ENCODE measurements at places on chromosomes 7 and 10.

DNA sequence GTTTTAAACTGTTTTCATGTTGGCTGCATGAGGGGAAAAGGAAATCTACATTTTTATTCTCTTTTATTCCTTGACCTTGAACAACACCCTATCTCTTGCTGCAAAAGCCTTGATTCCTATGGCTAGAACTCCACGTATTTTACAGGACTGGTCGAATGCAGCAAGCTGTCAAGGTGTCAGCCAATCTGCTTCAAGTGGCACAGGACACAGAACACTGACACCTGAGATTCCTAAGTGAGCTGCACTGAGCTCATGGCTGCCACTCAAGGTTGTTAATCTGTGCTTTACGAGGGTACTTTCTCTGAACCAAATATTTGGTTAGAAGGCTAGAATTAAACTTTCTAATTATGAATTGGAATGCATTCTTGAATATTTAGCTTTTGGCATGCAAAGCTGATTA is 349.7 kb upstream of the COBL start:
- no peak for DNase-seq

DNA sequence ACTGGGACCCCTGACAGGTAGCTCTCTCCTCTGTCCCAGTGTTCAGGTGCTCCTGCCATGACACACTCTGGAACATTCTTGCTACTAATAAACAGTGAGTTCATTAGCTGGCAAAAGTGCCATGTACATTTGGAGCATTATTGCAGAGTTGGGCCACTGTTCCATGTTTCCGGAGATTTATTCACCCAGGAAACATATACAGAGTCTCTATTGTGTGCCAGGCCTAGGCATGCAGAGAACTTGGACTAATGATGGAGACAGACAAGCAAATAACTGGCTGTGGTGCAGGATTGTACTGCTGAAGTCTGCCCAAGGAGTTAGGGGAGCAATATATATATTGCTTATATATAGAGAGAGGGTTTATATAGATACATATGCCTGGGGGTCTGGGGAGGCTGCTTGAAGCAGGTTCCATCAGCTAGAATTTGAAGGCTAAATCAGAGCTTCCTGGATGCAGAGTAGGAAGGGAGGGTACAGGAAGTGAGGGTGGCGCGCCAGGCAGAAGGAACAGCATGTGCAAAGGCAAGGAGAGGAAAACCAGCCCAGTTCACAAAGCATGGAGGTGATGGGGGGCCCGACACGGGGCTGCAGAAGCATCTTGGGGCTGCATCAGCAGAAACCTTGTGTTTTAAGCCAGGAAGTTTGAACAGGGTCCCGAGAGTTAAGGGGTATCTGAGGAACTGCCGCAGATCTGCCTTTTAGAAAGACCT is 22.7 kb upstream of the EEPD1 start:
- DNase-seq = no peak

GRCh38 chr7:5586279-5586962 is 162.8 kb upstream of the TNRC18 start:
- DNase-seq = no peak

- no peak for DNase-seq
Measured at GRCh38 chr10:103168438-103168837, 24.6 kb downstream of the NT5C2 start.

- DNase-seq = no peak
Measured at GRCh38 chr7:30222515-30223215, 61.7 kb upstream of the ZNRF2 start.

GRCh38 chr7:25482631-25483030 is 254.3 kb upstream of the NPVF start:
- no peak for DNase-seq

- DNase-seq = no peak
Measured at GRCh38 chr10:78337646-78338391, 304.2 kb downstream of the RPS24 start.

DNA sequence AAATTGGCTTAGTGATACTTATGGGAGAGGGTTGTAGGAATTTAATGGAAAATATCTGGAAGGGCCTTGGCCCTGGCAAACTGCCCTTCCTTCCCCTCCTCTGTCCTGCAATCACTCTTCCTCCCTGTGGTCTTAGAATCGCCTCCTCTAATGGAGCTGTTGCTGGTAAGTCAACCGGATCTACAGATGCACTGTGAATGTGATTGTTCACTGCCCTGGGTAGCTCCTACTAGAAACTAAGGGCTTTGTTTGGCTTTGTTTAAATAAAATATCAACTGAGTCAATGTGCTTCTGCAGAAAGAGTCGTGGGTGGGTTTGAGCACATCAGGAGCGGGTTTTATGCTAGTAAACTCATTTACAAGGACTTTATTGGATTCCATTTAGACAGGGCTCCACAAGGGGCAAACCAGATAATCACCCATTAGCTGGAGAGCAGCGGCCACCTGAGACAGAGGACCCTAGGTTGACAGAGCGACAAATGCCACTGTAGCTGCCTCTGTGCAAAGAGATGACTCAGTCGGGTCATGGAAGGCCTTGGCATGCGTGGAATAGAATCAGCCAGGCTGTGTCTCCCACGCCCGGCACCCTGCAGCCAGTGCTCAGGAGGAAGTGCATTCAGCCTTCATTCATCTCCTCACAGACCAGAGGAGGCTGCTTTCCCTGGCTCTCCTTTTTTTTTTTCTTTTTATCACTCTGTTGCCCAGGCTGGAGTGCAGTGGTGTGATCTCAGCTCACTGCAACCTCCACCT is 97.9 kb downstream of the GAD2 start:
- no peak for DNase-seq

DNA sequence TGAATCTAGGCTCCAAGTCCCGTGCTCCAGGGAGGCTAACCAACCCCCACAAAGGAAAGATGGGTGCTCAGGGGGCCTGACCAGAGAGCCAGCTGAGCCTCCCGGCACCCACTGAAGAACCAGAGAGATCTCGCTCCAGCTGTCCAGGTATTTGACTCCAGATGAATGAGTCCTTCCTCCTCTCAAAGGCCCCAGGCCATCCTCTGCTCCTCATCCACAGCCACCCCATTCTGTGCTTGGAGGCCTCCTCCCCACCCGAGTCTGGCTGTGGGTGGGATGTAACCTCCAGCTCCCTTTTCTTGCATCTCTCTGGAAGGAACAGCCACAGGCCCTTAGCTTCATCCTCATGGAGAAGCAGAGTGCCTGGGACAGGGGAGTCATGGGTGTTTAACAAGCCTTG is 44.6 kb downstream of the VSTM4 start:
- no peak for DNase-seq

DNA sequence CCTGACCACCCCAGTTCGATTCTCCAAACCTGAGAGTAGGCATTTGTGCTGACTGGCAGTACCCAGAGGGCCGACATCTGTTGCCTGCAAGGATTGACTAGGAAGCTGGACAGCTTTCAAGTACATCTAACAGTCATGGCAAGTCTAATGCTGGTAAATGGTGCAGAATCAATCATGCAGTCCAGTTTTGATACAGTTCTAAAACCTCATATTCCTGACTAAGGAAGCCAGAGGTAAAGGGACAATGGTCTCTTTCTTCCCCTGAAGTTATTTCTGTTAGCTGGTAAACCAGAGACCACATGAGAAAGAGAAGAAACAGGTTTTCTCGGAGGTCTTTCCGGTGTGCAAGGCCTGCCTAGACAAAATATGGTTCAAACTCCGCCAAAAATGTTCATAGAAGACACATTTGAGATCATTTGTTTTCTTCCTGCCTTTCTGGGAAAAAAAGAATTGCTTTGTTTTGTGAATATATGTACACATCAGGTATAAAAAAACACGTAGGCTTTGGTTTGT is 97.1 kb downstream of the WDR37 start:
- DNase-seq = peak; percentile 9

DNA sequence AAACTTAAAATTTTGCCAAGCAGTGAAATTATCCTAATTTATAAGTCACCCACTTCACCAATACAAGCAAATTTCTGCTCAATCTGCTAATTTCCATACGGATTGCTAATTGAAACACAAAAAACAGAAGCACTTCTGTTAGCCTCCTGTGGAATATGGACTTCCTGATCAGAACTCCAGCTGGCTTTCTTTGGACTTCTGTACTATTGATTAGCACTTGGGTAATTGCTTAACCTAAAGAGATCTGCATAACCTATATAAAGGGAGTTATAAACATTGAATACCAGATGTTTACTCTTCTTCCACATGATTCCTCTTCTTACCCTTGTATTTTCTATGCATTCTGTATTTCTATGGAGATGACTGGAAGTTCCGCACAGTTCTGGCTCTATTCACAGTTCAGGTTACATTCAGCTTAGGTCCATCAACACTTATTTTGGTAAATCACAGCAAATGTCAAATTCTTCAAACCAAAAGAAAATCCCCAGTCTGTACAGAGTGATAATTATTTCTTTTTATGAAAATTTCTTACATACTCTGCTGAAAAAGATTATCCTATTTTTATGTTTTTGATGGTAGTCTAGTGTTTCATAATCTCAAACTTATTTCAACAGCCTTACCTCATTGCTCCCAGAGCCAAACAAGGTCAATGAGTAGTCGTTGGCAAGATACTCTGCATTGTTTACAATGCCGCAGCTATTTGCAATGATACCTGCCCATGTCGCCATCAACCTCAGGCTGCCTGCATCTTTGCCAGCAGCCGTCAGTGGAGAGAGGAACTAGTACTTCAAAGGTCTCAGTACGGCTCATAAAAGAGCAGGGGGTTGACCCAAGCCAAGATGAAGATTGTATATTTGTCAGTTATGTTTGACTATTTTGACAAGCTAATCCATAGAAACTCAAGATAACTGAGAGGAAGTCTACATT is 225.6 kb downstream of the AHR start:
- DNase-seq = no peak

DNA sequence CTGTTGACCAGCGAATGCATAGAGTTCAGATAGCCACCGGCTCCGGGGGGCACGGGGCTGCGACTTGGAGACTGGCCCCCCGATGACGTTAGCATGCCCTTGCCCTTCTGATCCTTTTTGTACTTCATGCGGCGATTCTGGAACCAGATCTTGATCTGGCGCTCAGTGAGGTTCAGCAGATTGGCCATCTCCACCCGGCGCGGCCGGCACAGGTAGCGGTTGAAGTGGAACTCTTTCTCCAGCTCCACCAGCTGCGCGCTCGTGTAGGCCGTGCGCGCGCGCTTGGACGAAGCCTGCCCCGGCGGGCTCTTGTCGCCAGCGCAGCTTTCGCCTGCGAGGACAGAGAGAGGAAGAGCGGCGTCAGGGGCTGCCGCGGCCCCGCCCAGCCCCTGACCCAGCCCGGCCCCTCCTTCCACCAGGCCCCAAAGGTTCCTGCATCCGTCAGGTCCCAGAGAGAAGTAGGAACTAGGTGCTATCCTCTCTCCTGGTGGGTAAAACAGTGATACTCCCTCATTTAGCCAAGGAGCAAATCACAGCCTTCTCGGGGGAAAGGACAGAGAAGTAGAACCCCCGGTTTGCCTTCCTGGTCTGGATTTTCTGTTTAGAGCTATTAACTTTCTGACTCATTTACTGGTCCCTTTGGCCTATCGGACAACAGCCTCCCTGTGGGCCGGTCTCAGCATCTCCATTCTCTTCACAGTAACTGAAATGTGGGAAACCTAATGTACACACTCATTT is 6.1 kb upstream of the HOXA2 start:
- DNase-seq = no peak

GRCh38 chr10:112335868-112336265 is 38.0 kb upstream of the ACSL5 start:
- DNase-seq = no peak

DNA sequence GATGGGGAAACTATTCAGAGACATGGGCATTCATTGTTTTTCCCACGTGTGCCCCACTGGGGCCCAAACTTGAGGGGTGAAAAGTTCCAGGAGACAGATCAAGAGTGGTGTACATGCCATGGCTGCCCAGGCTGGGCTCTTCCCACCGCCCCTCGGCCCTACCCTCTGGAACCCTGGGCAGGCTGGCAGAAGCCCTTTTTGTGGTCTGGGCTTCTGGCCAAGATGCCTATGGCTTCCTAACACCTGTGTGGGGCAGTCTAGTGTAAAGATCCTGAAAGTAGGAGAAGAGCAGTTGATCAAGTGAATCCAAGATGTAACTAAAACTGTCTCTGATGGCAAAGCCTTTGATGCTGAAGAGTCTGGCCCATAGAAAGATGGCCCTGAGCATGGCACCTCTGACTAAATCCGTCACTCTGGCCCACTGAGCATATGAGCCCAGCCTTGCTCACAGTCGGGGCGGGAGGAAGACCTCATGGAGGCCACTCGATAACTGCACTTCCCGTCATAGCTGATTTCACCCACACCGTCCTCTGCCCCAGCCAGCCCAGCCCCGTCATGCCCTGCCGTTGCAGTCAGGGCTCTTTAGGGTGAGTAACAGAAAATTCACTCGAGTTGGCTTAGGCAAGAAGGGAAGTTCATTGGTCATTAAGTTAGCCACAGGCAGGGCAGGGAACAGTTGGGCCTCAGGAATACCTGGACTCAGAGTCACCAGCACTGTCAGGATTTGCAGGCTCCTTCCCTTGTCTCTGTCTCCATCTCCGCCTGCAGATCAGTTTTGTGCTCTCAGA is 37.9 kb upstream of the MTPAP start:
- DNase-seq = no peak

DNA sequence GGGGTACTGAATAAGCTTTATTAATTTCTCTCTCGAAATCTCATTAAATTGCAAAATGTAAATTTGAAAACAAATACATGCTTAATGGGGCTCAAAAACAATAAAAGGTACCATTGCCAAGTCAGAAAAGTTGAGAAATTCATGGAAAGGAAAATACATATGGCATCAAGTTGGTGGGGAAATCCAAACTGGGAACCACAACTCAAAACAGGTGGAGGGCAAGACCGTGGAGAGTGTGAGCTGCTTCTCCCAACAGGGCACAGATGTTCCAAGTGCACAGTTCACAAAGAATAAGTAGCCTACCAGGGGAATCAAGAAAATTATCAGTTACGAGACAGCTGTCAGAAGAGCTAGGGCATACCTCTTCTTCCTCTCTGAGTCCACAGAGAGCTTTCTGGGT is 26.6 kb downstream of the MKX start:
- no peak for DNase-seq

GRCh38 chr7:132295175-132295574 is 281.1 kb downstream of the PLXNA4 start:
- DNase-seq = no peak

DNA sequence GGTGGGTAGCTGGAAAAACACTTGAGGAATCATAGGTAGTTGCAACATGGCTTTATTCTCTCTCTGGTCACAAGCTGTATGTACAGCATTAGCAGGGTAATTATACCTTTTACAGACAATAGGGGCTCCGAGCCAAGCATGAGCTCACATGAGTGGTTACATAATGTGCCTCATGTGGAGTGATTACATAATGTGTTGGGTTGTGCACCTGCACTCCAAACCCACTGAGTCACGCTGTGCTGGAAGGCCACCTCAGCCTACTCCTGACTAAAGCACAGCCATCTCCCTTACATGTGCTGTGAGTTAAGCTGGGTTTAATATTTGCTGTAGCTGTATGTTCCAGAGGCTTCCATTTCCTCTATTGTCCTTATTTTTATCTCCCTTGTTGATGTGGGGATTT is 348.7 kb upstream of the SEMA3C start:
- DNase-seq = no peak

GRCh38 chr7:95139922-95140321 is 184.4 kb downstream of the PON1 start:
- DNase-seq = no peak

All from cerebellar nuclear complex (tissue), 1 donor.